ENCODE measurements at places on chromosomes 5 and 9.

DNA sequence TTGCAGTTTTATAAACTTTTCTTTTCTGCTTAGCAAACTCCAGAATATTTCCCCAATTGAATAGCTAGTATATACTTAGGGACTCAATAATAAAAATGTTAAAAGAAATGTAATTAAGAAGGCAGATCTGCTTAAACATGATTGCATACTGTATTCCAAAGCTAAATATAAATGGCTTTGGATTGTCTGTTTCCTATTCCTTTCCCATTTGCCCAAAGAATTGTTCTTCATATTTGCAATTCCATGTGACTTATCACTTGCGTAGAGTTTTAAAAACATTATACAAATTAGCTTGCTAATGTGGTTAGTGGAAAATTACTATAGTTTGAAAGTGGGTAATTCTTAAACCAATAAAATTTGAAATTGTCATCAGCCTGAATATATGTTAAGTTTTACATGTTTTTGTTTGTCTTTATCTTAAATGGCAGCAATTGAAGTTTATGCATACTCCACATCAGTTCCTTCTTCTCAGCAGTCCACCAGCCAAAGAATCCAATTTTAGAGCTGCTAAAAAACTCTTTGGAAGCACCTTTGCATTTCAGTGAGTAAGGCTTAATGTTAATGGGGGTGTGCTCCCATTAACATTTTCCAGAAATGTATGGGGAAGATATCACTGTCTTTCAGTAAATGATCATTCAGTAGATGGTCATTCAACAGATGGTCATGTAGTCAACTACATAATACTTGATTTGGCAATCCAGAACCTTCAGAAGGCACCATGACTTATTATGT, 161.2 kb downstream of the PARP8 start:
- DNase-seq = no peak

DNA sequence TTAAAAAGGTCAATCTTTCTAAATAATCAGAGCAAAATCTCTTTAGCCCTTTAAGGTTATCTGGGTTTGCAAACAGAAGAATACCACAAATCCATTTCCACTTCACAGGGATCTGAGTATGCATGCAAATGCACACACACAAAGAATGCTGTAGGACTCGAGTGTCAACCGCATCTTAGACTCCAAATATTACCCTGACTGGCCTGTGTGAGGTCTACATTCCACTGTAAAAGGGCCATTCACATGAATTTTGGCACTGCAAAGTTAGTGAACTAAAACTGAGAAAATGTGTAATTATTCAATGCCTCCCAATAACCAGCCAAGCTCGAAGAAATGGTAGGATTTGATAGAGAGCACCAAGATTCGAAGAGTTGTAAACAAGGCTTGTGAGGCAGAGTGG, 199.9 kb downstream of the AGTPBP1 start:
- DNase-seq = no peak

DNA sequence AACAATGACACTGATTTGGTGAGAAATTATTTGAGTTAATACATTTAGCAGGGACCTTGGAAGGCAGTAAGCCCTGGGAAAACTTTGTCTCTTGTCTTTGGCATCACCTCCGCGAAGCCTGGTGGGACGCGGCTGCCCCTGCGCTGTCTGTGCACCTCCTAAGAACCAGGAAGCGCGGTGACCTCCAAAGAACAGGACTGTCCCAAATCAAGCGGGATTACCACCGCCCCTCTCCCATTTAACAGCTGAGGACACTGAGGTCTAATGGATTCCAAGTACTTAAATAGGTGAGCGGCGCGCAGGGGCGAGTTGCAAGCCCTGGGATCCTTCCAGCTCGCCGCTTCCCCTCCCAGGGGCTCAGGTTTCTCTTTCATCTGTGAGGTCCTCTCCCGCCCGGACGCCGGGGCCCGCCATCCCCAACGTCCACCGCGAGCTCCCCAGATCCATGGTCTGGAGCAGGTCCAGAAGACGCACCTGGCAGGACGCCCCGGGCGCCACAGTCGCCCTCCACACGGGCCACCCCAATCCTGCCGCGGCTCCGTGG, 432 bp downstream of the STARD4 start:
- no peak for DNase-seq

DNA sequence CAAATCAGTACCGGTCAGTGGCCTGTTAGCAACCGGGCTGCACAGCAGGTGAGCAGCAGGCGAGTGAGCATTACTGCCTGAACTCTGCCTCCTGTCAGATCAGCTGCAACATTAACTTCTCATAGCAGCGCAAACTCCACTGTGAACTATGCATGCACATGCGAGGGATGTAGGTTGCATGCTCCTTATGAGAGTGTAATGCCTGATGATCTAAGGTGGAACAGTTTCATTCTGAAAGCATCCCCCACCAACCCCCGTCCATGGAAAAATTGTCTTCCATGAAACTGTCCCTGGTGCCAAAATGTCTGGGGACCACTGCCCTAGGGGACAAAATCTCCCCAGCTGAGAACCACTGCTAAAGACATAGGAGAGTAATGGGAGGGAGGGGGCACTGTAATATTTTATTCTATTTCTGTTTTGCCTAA, 51.1 kb downstream of the P4HA2 start:
- no peak for DNase-seq

DNA sequence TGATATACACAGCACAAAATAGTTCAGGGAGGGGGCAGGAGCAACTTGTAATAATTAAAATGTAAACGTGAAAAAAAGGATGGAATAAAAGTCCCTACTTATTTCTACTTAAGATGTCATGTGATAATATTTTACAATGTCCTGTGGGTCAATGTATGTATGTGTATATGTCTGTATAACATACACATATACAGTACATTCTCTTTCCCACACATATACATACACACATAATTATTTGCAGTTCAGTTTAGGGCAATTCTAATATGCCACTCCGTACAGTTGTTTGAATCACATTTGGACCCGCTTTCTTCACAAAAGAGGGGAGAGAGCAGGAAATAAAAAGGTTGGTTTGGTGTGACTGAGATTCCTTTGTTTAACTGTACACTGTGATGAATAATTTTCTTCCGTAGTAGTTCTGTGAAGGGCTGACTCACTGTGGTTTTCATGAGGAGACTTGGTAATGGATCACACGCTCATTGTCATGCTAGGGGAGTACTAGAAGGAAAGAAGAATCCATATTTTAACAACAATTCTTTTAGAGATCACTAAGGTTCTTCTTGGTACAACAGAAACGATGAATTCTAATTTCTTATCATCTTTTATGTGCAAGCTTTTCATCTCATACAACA, 26.2 kb upstream of the ACOT12 start:
- no peak for DNase-seq
